Mammary epithelial cell (primary cell): ENCODE measurements at places on chromosomes 3 and 15.

- DNase-seq, result no peak
Observed at GRCh38 chr15:93372865-93373223, 283.8 kb upstream of the RGMA start.

- no peak for DNase-seq
Observed at GRCh38 chr3:11159421-11159904, 5.2 kb downstream of the HRH1 start.

GRCh38 chr3:184388164-184388935 lies 8.5 kb downstream of the CHRD start:
- no peak for DNase-seq

DNA sequence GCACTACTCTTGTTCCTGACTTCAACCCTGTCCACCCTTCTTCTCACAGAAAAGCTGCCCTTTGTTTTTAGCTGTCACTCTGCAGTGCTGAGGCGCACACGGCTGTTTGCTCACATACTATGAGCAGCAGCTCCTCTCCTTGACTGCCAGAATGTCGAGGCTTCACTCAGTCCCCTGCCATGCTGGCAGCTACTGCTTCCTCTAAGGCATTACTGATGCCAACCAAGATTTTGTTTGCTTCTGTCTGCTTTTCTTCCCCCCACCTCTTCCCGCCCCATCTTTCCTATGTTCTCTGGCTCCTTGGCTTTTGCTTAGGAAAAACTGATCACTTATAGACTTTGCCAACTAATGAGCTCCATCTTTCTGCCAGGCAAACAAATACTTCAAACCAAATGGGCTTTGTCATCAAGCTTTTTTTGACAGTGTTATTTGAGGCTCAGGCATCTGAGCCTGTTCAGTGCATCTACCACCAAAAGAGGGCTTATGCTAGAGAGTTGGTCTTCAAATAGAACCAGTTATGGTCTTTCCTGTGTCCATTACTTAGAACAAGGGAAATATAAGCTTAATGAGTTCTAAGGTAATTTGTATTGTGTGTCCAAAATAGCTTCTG lies 81.0 kb downstream of the FBXL2 start:
- no peak for DNase-seq

DNA sequence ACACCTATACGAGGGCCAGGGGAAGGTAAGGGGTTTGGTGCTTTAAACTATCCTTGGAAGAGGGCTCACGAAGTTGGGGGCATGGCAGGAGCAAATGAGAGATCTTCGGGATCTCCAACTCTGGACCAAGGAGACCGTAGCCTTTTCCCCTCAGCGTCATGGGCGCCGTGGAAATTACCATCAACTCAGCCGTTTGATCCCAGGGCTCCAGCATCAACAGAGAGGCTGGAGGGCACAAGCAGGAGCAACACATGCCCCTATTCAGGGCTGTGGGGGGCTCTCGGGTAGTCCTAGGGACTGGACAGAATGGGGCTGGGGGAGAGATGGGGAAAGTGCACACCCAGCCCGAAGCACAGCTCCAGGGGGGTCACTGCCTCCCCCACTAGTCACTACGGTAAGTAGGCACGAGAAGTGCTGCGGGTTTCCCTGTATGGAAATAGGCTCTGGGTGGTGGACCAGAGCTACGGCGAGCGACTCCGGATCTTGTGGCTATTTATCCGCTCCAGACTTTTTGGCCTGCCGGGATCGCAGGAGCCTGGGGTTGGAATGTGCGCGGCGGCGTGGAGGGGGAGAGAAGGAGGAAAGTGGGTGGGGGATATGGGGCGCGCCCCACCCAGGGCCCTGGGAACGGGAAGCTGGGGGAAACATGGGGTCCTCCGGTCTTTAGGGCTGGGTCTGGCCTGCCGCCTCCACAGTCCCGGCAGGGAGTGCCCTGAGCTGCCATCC lies 539 bp upstream of the LAMB2 start:
- DNase-seq, result peak; percentile 84

DNA sequence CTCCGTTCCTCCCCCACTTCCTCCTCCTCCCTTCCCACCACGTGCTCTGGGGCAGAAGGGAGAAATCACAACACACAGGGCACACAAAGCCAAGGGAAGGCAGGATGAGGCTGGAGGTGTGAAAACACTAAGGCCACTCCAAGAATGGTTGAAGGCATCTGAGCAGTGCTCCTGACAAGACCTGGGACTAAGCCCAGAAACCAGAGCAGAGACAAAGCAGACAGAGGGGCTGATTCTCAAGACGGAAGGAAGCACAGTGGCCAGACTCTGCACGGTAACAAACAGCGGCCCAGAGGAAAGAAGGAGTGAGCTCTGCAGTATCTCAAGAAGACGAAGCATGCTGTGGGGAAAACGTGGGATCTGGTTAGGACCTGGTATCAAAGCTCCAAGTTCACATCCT lies 78.1 kb downstream of the ADCY5 start:
- DNase-seq, result no peak

DNA sequence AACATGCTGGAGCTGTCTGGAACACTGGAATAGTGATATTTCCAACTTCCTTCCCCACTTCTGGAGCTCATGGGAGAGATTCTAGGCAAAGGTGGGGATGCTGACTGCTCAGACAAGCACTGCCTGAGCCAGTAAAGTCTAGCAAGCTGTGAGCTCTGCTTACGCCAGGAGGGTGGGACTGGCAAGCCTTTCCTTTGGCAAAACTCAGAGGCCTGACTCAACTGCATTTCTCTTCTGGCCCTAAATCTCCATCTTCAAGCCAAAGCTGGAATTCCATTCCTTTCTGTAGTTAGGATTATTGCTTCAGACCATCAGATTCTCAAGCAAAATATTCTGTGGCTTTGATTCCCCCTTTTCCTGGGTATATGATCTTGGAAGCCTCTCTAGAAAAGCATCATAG lies 20.3 kb upstream of the EPB42 start:
- DNase-seq, result no peak

DNA sequence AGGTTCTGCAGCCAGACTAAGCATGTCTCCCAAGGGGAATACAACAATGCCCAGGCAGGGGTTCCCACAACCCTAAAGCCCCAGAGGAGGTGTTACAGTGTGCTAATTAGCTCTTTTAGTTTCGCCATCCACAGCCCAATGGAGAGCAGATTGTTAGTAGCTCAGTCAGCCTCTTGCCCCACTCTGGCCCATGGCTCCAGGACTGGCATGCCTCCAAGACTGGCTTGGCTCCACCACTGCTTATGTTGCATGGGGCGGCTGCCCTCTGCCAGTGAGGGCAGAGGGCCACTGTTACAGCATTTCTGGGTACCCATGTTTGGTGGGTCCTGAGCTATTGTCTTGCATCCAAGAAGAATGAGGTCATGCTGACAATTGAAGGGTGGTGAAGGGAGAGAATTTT lies 231.1 kb upstream of the MDFIC2 start:
- no peak for DNase-seq

- DNase-seq, result no peak
Observed at GRCh38 chr15:59174151-59174834, 32.4 kb upstream of the LDHAL6B start.

DNA sequence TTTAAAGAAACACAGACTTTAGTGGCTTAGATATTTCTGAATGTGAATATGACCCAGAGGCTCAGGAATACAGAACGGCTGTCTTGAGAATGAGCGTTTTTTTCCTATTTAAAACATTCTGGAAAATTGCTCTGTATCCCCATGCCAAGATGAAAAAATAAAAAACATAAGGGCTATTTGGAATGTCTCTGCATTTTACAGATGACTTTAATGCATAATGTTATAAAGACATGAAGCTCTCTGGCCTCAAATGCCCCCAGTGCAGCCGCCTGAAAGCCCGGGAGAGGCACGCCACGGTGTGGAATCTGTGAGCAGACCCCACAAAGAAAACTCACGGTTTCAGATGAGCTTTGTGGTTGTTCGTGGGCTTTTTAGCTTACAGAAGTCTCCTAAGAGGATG lies 322.5 kb upstream of the ICE2 start:
- no peak for DNase-seq

DNA sequence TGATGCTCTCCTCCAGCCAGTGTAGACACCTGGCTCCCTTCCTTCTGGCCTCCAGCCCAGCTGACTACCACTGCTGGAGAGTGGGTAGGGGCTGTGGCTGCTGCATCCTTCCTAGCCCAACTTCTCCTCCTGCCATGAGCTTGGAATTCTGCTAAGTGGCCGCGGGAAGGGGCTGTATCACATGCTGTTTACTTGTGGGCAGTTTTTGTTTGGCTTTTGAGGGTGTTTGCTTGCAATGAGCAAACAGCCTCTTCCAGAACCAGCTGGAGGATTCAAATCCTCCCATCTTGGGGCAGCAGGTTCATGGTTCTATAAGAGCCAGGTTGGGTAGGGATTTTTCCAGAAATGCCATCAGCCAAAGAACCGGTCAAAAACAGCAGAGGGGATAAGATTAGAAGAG lies 9.0 kb downstream of the GASK1A start:
- DNase-seq, result no peak

- DNase-seq, result peak; percentile 57
Observed at GRCh38 chr3:70726961-70727360, 414.5 kb upstream of the MDFIC2 start.

- DNase-seq, result no peak
Observed at GRCh38 chr3:106126067-106126845, 257.4 kb upstream of the CBLB start.

DNA sequence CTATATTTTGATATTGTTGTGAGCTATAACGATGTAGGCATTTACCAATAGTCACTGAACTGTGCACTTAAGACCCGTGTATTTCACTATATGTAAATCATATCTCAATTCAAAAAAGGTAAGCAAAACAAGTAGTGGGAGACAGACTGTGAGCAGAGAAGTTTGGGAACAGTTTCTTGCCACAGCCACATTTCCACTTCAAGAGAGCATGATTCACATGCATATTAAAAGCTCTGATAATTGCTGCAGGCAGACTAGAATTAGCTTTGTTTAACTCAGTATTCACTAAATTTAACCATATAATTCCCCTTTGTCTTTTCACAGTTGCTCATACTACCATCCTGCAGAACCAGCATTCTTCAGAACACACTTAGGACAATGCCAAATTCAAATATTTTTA lies 168.4 kb upstream of the ZNF385D start:
- no peak for DNase-seq

GRCh38 chr3:6697285-6697684 lies 163.6 kb upstream of the GRM7 start:
- no peak for DNase-seq

- DNase-seq, result no peak
Observed at GRCh38 chr3:107979538-107979937, 111.3 kb downstream of the CD47 start.

DNA sequence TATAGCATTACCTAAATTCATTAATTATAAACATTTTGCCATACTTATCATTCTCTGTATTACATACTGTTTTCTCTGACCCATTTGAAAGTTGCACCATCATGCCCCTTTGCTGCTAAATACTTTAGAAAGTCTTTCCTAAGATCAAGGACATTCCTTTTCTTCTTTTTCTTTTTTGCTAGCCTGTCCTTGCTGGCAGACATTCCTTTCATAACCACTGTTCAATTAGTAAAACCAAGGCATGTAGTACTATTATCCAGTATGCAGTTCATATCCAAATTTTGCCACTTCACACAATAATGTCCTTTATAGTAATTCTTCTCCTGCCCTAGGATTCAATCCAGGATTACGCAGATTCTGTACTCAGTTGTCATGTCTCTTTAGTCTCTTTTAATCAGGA lies 321.0 kb upstream of the C2CD4B start:
- no peak for DNase-seq

DNA sequence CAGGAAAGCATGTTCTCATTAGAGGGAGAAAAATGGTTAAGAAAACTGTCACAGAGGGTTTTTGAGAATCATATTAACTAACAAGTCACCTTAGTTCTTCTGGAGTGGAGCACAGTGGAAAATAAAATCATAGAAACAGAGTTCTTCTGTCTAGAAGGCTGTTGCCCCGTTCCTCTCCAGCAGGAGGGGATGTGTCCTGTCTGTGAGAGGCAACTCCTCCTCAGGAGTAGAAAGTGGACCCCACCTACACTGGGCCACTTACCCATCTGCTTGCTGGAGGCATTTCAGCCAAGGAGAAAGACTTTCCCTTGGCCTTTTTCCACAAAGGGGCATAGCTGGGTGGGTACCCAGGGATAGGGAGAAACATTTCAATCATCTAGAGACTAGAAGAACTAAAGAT lies 106.6 kb downstream of the SSR3 start:
- peak; percentile 11 for DNase-seq

DNA sequence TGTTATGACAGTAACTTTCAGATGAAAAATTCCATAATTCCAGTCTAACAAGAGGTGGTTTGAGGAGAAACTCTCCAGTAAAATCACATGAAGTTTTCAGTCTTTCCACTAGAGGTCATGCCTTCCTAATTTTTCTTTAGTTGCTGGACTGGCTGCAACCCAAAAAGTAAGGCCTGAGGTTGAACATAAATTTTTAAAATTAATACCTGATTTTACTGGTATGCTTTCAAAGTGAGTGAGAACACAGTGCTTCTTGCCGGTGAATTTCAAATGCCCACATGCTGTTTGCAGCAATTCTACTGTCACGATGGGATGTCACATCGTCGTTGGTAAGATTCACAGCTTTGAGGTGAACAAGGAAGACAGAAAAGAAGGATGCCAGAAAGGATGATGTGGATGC lies 89.0 kb upstream of the FGF12 start:
- peak; percentile 47 for DNase-seq
